NCI-H748 treated with DMSO at 0.1 percent for 48 hours (cell line): ENCODE measurements at places on chromosomes 6 and 20.
A peak's percentile ranks its signal among the peaks of the same experiment; 100 is the strongest.

DNA sequence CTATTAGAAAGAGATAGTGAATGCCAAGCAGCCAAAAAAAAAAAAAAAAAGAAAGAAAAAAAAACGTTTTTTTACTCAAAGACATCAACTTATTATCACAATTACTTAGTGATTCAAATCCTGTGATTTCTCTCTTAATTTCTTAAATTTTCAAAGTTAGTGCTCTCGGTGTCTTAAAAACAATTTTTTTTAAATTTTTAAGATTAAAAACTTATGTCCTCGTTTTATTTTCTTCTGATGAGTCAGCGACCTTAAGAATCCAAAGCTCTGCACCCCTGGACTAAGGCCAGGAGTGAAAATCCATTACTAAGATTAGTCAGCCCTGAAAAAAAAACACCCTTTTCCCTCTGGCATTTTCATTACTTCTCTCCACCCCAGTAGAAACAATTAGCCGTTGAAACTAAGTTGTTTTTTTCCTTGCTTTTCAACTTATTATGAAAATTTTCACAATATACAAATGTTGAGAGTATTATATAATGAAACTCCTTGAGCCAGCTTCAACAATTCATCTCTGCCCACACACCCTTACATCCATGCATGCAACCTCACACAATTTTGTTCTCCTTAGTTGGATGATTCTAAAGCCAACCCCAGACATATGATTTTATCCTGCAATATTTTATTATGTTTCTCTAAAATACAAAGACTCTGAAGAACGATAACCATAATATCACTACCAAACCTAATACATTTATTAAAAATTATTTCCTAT lies 85.6 kb upstream of the CARMIL1 start:
- no peak for DNase-seq

DNA sequence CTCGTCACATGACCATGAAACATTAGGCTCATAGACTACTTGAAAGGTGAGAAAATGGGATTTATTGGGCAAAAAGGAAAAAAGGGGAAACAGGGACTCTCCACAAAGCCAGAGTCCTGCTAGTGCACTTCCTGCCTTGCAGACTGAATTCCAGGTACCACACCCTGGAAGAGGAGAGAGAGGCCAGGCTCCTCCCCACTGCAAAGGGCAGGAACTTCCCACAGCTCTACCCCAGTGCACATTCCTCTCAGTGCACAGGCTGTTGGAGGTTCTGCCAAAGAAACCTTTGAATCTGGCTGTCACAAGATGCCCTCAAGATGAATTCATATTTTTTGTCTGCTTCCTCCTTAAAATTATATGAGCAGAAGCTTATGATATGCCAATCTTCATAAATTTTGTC lies 920.4 kb upstream of the GJE1 start:
- DNase-seq: no peak

DNA sequence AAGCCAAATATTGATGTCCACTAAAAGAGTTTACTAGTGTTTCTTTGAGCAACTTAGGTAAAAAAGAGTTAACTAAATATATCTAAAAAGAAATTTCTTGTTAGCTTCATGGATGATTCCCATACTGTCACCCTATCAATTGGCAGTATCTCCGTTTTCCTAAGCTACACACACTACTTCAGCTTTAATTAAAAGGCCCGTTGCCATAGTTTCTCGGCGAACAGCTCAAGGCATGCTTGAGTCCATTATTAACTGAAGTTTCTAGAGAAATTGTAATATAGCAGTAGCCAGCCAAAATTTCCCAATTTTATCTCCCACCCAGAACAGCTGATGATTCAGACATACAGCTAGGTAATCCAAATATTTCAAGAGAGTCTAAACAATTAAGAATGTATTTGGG lies 20.0 kb upstream of the BEND6 start:
- DNase-seq: no peak

DNA sequence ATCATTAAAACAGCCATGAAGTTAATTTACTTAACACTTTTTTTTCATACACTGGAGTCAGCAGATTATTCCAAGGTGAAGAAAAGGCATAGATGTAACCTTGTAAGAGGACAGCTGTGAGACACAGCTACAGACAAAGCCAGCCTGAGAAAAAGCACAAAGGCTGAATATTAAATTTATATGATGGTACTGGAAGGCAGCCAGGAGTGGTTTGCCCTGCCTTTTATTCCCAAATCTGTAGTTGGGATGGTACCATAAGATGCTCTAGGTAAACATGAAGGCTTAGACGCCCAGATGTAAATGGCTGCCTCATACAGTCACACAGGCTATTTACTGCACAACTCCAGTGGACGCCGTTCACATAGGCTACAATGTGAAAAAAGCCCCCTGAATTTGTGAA lies 42.1 kb upstream of the LOC128125822 start:
- no peak for DNase-seq

GRCh38 chr20:63230800-63231268 lies 4.9 kb upstream of the BIRC7 start:
- no peak for DNase-seq

DNA sequence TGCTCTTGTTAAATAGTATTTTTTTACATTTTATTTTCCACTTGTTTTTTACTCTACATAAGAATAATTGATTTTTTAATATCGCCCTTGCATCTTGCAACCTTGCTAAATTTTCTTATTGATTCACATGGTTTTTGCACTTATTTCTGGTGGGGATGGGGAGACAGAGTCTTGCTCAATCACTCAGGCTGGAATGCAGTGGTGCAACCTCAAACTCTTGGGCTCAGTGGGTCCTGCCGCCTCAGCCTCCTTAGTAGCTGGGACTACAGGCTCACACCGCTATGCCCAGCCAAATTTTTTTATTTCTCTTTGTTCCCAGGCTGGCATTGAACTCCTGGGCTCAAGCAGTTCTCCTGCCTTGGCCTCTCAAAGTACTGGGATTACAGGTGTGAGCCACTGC lies 30.3 kb downstream of the LIN28B start:
- DNase-seq: no peak

- no peak for DNase-seq
These were observed 122.9 kb downstream of the SLC35F1 start for GRCh38 chr6:118029967-118030366.

DNA sequence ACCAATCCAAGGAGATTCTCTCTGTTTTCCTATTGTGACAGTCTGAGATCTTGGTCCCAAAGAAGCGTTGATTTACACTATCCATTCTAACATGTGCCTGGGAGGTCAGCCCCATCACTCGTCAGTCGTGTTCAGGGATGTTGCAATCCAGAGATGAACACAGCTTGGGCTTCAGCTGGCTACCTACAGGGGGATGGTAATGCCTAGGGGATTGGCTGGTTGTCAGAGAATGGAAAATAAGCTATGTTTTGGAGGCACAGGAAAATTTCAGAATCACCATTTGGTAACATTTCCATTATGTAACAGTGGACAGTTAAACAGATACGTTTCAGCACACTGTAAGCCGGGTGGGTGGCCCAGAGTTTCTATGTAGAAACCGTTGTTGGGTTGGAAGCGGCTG lies 147.1 kb upstream of the RALGAPA2 start:
- no peak for DNase-seq

GRCh38 chr6:53070806-53071205 lies 5.6 kb downstream of the FBXO9 start:
- DNase-seq: no peak

DNA sequence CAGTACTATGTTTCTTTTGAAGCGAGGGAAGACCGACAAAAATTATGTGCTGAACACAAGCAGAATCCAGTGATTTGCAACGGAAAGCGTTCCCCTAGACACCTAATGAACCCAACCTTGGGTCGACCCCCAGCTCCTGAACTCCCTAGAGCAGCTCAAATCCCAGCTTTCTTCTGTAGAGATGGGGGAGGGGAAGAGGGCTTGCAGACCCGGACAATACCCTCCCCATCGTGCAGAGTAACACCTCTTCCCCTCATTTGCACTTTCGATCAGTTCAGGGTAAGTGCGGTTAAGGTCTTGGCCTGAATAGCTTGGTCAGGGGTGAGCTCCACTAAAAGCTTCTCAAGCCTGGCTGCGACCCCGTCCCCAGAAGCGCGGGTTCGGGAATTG lies 404 bp downstream of the CEP162 start:
- DNase-seq: no peak

- no peak for DNase-seq
These were observed 52.7 kb downstream of the CDH26 start for GRCh38 chr20:60010689-60011458.

DNA sequence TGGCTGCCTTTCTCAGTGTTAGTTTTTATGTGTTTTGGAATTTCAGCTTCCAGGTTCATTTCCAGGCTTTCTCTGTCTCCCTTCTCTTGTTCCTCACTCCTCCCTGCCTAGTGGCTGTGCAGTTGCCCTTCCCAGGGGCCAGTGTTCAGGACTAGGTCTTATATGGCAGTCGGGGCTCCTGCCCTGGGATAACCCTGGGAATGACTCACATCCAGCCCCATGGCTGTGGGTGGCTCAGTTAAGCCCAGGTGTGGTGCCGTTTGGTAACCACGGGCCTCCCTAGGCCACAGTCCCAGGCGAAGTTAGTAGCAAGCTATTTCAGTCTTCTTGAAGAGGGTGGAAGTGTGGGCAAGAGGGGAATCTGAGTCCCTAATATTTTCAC lies 57.4 kb upstream of the DDR1 start:
- DNase-seq: no peak

- DNase-seq: no peak
These were observed 1424.6 kb upstream of the ADGRB3 start for GRCh38 chr6:67210450-67210849.

GRCh38 chr20:1651268-1652058 lies 6.1 kb downstream of the SIRPG start:
- peak; percentile 7 for DNase-seq

DNA sequence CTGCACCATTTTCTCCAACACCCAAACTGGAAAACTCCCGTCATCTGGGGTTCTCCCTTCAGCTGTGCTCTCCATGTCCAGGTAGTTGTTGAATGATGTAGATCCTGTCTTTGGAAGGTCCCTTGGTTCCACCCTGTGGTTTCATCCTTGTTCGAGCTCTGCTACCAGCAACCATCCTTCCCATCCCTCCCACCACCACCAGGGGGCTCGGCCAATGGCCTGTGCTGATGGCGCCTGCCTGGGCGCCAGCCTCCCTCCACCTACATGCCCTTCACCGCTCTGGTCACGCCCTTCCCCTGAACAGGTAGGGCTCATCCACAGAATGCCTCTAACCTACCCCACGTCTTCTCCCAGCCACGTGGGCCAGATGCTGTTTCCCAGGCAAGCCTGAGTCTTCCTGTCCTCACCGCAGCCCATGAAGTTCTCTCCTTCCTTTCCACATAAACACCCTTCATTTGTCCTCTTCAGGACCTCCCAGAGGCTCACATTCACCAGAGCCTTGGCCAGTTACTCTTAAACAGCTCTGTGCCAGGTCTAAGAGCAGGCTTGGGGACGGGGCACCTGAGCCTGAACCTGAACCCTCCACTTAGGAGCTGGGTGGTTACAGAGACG lies 75.1 kb upstream of the DUSP22 start:
- no peak for DNase-seq

- DNase-seq: no peak
These were observed 24.7 kb upstream of the BAG2 start for GRCh38 chr6:57147401-57147800.

DNA sequence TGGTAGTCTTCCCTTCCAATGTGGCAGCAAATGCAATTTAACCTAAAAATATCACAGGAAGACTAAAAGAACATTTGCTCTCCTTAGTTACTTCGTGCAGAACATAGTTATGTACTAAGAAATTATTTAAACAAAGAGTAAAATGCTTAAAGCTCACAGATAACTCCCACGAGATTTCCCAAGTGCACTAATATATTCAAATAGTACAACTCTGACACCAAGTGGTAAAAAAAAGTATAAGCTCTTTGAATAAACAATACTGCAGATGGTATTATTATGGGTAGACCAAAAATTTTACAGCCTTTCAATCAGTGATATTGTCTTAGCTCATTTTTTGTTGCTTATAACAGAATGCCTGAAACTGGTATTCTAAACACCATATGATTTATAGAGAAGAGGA lies 52.8 kb upstream of the FILIP1 start:
- no peak for DNase-seq

DNA sequence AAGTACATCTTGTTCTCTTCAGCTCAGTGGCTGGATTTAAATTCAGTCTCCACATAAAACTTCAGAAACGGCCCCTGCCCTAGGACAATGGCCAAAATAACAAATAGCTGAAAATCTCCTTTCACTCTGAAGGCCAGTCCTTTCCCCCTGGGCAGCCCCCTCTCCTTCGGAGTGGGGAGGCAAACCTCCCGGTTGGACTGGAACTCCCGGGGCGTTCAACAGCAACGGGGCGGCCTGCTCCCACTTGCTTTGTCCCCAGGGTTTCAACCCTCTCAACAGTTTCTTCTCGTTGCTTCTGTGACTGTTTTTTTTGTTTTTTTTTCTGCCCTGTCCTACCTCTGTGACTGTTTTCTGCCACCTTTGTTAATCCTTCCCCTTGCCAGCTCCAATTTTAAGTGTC lies 102.6 kb upstream of the DUSP22 start:
- DNase-seq: no peak

DNA sequence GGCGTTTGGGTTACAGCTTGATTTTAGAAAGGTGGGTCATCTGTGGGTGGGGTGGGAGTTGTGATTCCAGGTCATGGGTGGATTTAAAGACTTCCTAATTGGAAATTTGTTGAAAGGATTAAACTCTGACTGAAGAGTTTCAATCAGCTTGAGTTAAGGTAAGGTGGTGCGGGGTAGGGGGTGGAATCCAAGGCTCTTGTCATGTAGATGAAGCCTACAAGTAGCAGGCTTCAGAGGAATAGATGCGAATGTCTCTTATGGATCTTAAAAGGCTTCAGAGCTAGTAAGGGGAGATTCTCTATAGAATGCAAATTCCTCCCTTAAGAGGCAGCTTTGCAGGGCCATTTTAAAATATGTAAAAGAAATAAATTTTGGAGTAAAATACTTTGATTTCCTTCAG lies 645.3 kb downstream of the FRK start:
- DNase-seq: no peak

- no peak for DNase-seq
These were observed 48.3 kb downstream of the FAM217A start for GRCh38 chr6:4030669-4031068.

DNA sequence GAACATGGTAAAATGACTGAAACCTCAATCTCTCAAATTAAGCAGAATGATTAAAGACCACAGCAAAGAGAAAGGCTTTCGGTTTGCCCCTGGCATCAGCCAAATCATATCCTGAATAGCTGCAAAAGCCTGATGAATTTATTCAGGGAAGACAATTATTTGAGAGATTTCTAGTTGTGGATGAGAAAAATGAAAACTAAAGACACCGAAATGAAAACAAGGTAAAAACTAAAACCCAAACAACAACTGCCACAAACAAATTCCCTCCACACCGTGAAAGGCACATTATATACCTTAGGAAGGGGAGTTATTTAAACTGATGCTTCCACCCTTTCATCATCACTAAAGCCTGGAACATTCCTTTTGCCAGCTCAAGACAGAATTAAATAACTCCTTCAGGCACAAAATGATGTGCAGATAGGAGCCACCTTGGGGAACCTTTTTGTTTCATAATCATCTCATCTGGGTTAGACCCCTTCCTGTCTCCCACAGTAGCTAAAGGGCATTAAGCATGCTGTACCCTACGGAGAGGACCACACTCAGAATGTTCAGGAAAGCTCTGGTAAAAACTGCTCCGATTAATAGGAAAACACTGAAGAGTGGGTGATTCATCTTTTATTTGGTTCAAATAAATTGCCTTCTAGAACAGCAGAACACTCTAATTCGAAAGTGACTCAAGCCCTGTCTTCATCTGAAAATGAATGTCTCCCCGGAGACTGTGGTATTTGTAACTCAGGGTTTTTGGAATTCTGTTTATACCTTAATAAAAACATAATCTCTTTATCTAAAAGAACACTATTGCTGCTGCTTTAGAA lies 9.1 kb upstream of the ANKRD60 start:
- DNase-seq: no peak
